ENCODE measurements at places on chromosomes 2 and 18.

DNA sequence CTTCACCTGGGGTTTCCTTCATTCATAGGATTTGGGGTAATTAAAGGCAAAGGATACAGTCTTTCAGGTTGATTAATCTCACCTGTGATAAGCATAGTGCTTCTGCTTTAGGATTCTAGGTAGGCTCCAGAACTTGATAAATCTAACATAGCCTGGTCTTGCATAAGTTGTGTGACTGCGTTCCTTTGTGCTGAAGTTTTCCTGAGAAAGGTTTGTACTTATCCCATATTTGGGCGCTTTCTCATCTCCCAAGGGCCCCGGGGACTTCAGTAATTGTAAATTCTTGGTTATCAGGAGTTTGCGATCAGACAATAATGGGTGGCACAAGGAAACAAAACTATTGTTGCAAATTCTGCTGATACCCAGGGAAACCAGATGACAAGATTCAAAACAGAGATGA, 53.1 kb downstream of the MTCL1 start:
- no peak for DNase-seq

- DNase-seq, result no peak
These were observed 195.9 kb upstream of the DTNA start for GRCh38 chr18:34514238-34514637.

- no peak for DNase-seq
These were observed at the start of gene DLGAP1 for GRCh38 chr18:4455113-4455811. DLGAP1 (minus strand) TSS chr18:4455307.

DNA sequence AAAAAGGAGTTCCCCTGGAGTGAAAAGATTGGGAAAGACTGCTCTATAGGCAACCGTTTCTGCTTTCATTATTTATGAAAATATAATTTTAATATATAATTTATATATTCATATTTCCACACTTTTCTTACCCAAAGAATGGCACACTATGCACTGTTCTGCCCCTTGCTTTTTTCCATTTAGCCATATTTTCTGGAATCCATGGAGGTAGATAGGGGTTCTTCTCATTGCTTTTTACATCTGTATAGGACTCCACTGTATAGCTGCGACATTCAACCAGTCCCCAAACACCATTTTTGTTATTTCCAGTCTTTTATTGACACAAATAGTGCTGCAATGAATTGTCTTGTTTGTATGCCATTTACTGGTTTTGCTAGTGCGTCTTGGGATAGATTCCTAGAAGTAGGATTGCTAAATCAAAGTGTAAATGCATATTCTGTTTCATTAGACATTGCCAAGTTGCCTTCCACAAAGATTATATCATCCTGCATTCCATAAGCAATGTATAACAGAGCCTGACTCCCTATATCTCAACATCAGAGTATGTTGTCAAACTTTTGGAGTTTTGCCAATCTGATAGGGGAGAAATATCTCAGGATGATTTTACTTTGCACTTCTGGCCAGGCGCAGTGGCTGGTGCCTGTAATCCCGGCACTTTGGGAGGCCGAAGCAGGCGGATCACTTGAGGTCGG, 26.6 kb upstream of the TCF7L1 start:
- DNase-seq, result no peak

- DNase-seq, result no peak
These were observed 628 bp upstream of the PTPN2 start for GRCh38 chr18:12884406-12885323.

- DNase-seq, result no peak
These were observed 146.4 kb downstream of the MBD5 start for GRCh38 chr2:148167241-148167766.

GRCh38 chr2:238761868-238762267, 86.0 kb upstream of the TWIST2 start:
- no peak for DNase-seq

DNA sequence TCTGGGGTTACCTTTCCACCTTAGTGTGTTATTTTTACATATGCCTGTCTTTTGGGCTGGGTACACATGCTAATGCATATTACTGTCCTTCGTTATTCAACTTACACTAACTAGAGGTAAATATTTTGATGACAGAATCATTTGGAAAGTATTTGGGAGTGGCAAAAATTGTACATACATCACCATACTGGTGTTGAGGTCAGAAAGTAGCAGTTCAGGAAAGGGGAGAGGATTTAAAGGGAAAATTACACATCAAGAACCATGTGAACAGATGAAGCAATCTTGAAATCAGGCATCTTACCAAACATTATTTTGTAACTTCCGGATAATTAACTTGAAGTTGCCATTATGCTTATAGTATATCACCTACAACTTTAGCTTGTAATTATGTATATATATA, 379.7 kb downstream of the RND3 start:
- DNase-seq, result no peak

DNA sequence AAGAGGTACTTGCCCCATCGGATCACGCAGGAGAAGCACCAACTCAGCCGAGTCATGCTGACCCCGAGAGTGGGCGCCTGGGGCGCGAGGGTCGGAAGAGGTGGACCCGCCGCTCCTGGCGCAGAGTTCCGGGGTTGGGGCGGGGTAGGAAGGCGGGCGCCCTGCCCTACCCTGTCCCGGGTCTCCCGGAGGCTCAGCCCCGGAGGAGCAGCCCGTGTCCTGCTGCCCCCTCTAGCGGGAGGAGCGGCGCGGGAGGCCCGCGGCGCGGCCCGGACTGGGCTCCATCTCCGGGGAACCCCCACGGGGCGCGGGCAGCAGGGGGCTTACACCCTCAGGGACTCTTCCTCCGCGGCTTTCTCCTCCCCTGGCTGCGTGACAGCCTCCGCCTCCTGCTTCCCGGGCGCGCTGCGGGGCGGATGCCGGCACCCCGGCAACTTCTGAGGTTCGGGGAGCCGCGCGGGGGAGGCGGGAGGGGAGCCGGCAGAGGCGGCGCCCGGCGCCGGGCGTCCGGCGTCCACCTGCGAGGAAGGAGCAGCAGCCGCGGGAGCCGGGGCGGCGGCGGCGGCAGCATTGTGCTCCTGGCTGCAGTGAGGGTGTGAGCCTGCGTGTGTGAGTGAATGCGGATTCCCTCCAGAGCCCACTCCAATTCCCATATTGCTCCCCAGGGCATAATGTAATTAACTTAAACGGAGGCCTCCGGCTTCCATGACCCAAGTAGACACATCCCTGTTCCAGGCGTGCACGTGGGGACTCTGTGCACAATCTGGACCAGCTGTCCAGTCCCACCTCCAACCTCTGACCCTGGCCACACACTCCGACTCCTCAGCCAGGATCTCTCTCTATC, 7.6 kb upstream of the TNS1 start:
- no peak for DNase-seq

- DNase-seq, result no peak
These were observed 10.4 kb upstream of the MAP3K2 start for GRCh38 chr2:127398239-127398590.

DNA sequence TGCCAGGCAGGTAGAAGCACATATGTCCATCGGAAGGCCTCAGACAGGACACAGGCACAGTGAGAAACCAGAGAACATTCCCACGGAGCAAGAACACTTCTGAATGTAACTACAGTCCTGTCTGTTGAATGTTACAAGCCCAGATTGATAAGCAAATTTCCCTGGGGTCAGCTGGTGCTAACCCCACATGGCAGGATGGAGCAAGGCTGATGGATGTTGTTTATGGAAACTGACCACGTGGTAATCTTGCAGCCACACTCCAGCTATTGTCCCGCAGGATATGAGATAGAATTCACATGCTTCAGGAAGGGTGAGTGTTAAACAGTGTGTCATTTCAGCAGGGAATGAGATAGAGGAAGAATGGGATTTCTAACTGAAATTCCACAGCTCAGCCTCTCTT, 138.8 kb upstream of the COPS8 start:
- no peak for DNase-seq

GRCh38 chr2:174486563-174487107, at the start of gene GPR155:
GPR155 (minus strand) TSS chr2:174487029; CDS start chr2:174481956, 5,073 bp downstream.
- peak; percentile 18 for DNase-seq

- no peak for DNase-seq
These were observed 189.2 kb downstream of the SMAD7 start for GRCh38 chr18:48761582-48761981.

DNA sequence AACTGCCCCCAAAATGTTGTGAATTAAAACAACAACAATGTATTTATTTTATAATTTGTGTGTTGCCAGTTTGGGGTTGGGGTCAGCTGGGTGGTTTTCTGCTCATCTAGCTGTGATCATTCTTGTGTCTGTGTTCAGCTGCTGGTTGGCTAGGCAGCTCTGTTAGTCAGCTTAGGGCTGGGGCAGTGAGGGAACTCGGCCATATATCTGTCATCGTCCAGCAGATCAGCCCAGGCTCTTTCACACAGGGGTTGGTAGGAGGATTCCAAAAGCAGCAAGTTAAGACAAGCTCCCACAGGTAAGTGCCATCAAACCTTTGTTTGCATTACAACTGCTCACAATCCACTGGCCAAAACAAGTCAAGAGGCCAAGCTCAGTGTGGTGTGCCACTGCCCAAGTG, 121.5 kb downstream of the LPIN1 start:
- no peak for DNase-seq

- DNase-seq, result no peak
These were observed 26.1 kb downstream of the GPC1 start for GRCh38 chr2:240461471-240462072.

Data from stimulated activated CD8-positive, alpha-beta memory T cell treated with anti-CD3 and anti-CD28 coated beads, Interleukin-15, amount 100 ng/mL, for 24 hours (primary cell).